ENCODE measurements at places on chromosomes 5 and 9.

DNA sequence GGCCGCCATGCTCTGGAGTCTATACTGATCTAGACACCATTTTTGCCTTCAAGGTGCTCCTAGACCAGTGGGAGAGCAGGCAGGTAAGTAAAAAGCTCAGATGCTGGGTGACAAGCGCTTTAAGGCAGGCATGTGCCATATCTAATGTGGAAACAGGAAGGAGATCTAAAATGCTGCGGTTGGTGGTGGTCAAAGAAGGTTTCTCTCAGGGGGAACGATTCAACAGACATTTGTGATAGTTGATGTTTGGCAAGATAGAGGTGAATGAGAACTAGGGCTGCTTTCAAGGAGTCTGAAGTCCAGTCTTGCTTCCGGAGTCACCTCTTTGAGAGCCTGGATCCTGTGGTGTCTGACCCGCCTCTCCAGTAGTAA is 146.2 kb upstream of the KLF4 start:
- no peak for DNase-seq

DNA sequence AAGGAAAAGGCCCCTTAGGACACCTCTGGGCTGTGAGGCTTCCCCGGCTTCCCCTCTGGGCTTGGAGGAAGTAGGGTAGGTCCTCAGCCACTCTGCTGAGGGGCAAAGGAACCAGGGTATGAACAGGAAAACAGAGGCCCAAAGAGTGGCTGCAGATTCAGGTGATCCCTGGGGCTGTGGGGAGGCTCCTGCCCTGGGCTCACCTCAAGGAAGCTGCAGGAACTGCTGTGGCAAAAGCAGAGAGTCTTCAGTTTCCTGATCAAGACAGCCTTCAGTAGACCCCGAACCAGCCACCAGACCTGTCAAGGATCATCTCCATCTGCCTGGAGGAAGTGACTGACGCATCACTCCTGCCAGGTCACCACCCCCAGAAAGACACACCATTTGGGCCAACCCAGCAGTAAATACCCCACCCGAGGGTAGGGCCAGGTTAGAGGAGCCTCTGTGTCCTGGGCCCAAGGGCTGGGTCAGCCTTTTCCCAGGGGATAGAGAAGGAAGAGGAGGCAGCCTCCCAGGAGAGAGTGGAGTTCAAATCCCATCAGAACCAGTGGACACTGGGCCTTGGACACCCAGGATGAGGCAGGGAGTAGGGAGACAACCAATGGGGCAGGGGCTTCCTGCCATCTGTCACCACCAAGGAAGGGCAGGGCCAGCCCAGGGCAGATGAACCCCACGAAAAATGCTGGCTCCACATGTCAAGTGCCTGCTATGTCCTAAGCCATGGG is 5.8 kb upstream of the ST6GALNAC6 start:
- DNase-seq = no peak

- peak; percentile 65 for DNase-seq
Observed at GRCh38 chr5:159094745-159095144, 5.0 kb downstream of the EBF1 start.

GRCh38 chr5:89572696-89573095 is 689.7 kb upstream of the MEF2C start:
- DNase-seq = no peak

GRCh38 chr5:170484459-170484831 is 19.4 kb upstream of the KCNIP1 start:
- DNase-seq = no peak

DNA sequence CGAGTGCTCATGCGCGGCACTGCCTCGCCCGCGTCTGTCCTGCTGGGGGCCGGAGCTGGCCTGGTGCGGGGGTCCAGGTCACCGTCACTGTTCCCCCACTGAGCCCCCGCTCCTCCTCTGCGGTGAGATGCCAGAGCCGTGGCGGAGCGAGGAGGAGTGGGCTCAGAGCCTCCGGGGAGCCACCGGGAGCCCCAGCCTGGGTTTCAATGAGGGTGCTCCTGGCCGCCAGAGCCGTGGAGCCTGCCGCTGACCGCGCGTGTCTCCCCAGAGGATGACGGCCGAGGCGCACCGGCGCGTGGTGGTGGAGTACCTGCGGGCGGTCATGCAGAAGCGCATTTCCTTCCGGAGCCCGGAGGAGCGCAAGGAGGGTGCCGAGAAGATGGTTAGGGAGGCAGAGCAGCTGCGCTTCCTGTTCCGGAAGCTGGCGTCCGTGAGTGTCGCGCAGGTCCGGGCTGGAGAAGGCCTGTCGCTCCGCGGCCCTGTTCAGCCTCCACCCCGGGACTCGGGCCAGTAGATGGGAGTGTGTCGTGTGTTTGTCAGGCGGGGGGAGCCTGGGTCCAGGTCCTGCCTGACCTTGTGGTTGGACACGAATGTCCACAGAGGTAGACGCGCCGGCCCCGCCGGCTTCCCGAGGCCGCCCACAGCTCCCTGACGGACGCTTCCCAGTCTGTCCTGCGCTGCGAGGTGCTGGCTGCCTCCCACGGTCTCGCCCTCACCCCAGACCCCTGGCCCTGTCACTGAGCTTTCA is 22.0 kb downstream of the EXOC3 start:
- DNase-seq = no peak

DNA sequence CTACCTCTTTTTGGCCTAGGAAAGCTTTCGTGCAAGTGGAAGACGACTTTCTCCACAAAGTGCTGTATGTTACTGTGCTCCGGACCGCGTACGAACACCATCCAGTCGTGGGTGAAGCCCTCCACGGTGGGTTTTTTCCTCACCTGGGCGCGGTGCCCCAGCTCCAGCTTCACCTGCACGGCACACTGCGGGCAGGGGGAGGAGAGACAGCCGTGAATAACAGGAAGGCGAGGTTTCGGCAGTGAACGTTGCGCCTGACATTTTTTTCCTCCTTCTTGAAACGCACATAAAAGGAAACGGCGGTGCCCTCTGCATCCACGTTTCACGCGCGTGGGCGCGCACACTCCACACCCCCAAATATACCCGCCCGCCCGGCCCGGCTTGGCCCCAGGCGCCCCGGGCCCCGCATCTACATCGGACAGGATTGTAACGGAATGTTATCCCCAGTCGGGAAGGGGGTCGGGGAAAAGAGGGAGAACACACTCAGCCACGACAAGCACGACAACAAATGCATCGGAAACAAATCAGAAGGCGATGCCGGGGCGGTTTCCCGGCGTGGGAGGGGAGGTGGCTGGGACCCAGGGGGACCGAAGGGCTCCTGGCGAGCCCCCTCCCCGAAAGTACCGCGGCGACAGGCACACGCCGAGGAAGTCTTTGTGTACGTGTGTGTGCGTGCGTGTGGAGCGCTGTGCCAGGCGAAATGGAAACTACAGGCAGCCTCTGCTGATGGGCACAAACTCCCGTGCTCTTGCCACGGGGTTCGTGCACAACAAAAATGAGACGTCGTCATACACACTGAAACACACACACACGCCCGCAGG is 1.4 kb downstream of the MLLT3 start:
- DNase-seq = no peak

- peak; percentile 42 for DNase-seq
Observed at GRCh38 chr5:79235261-79235633, 684 bp upstream of the JMY start.

GRCh38 chr5:142966121-142966420 is 195.9 kb downstream of the ARHGAP26 start:
- DNase-seq = no peak

- no peak for DNase-seq
Observed at GRCh38 chr5:83095957-83096539, 18.7 kb downstream of the XRCC4 start.

DNA sequence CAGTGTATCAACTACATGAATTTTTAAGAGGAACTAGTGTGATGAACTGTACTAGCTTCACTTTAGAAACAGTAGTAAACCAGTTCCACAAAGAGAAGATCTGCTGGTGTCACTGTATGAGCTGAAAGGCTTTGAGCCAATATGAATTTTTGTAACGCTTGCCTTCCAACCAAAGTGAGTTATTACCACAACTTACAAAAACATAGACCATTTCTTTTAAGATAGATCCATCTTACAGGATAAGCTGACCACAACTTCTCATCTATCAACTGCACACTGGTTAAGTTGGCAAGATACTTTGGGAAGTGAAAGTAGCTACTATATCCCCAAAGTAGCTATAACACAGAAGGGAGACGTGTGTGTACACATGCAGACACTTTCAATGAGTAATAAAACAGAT is 849.6 kb upstream of the DMAC1 start:
- no peak for DNase-seq

DNA sequence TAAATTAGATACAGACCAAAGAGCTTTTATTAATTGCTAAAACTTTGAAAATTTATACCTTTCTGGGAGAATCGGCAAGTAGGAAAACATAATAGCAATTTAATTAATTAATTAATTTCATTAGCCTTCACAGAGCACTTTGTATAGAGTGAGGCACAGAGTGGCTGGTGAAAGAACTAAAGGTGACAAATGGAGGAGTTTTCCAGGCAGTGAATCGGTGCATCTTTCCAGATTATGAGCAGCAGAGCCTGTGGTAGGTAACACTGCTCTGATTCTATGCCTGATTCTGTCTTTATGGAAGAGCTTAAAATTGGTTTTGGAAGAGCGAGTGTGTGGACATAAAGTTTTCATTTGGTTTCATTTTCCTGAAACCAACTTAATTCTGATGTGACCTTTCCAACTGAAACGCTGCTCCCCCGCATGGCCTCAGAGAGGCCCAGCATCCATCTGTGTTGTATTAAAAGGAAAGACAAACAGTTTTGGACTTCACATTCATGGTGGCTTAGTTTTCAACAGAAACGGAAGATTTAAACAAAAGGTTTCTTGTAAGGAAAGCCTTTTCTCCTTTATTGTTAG is 188.9 kb upstream of the RPS23 start:
- no peak for DNase-seq

GRCh38 chr9:128552744-128553440 is 505 bp downstream of the SPTAN1 start:
- peak; percentile 43 for DNase-seq

DNA sequence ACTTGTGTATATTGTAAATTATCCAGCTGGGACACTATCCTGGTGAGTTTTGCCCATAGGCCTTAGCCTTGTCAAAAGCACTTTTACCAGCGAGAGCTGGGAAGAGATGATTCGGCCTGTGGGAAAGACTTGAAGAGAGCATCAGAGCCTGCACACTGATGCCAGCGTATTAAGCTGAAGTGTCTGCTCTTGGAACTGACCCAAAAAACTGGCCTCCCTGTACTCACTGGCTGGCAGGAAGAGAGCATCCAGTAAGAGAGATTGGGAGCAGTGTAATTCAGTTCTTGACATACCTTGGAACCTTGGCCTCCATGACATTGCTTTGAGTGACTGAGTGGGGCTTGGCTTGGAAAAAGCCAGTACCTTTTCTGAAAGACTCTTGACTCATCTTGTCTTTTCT is 73.7 kb downstream of the ZNF462 start:
- no peak for DNase-seq

DNA sequence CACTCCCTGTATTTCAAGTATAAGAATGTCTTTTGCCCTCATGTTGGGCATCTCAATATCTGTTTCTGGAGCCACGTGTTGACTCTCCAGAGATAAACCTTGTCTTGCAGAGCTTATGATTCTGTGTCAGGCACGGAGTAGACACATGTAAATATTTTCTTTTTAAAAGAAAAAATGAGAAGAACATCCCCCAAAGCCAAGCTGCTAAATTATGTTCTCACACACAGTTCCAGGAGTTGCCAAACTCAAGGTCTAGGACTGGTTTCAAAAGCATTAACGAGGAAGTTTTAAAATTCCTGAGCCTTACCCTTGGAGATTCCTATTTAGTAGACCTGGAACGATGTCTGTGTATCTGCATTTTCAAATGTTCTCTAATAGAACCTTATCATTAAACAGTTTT is 1228.3 kb upstream of the WWC1 start:
- DNase-seq = no peak
